NCI-H146 (cell line): ENCODE measurements at places on chromosomes 11 and 22.

GRCh38 chr11:59668188-59668949 lies 468 bp downstream of the PATL1 start:
- DNase-seq: peak; percentile 54

- no peak for DNase-seq
Observed at GRCh38 chr22:42939451-42939881, 75.5 kb downstream of the PACSIN2 start.

GRCh38 chr11:16780698-16781550 lies 42.5 kb downstream of the C11orf58 start:
- DNase-seq: no peak

GRCh38 chr11:35144136-35144741 lies 5.3 kb downstream of the CD44 start:
- DNase-seq: no peak

- DNase-seq: peak; percentile 82
Observed at GRCh38 chr11:22624742-22625447, 728 bp downstream of the FANCF start.

GRCh38 chr22:23397613-23398567 lies 182.2 kb downstream of the IGLL1 start:
- DNase-seq: no peak

DNA sequence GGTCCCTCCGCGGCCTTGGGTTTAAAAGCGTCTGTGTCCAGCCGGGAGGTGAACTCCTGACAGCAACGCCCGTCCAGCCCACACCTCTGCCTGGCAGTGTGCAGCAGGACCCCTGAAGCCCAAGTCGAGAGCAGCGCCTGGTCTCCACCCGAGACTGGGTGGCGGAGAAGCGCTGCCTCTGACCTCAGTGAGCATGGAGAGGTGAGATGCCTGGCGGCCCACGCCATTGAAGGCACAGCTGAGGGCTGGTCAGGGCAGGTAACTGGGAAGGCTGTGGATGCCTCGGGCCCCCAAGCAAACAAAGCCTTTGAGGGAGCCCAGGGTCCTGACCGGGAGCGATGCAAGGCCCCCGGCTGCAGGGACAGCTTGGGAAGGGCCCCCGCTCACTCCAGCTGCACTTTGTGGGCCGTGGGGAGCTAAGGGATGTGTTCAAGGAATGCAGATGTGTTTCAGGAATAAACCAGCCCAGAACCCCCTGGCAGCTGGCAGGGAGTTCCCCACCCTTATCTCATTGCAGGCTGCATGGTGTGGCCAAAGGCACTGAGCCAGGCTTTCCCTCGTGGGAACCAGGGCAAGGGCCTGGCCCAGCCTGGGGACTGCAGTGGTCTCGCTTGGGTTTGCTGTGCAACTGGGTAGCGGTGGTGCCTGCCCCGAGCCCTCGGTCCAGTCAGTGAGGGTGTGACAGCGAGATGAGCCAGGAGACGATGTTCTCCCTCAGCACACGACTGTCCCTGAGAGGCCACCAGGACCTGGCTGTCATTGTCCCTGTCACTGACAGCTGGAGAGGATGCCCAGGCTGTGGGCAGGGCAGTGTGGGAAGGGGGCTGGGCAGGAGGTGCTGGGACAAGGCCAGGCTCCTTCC lies 92.5 kb downstream of the WNT7B start:
- DNase-seq: no peak

DNA sequence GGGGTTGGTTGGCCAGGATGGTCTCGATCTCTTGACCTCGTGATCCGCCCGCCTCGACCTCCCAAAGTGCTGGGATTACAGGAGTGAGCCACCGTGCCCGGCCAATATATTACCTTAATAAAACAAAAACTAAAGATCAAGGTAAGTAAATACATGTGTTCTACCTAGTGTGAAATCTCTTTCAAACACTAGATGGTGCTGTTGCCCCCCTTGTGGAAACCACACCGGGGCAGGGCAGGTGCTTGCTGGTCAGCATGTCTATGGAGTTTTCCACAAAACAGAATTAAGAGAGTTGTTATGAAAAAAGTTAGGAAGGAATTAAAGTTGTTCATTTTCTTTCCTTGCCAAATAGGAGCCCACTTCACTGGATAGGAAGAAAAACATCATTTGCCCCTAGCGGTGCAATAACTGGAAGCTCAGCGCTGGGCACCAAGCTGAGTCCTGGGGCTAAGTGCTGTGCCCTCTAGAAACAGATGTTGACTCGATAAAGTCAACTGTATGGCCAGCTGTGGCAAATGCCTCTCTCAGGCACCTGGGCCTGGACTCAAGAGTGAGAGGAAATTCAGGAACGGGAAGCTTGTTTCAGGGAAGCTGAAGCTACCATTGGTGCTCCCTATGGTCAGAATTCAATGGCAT lies 6.3 kb upstream of the KCNJ5 start:
- peak; percentile 69 for DNase-seq

DNA sequence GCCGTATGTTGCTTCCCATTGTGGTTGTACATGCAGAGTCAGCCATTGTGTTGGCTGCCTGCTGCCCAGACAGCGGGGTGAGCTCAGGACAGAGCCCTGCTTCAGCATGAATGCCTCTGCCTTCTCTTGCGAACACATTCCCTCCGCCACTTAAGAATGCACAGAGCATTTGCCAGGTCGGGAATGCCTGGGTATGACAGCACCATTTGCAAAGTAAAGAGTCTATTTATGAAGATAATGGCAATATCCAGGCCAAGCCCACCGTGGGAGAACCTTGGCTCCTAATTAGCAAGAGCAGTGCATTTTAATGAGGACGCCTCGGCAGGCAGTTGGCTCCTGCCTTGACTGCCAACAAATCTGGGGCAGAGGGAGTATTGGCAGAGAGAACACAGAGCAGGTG lies 62.5 kb upstream of the SORL1 start:
- DNase-seq: peak; percentile 92

DNA sequence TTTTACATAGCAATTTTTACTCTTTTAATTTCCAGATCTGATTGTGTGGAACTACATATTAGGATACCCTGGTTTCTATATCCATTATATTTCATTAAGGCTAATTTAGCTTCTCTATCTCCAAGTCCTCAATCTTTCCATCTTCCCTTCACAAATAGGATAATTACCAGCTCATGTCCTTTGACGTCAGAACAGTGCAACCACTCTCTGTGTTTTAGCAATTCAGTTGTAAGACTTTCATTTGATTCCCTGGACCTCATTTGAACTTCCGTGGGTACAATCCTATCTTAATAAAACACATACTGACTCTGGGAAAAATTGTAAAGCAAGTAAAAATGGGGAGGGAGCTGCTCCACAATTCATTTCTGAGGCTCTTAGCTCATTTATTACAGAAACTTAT lies 52.8 kb downstream of the FAM76B start:
- no peak for DNase-seq

DNA sequence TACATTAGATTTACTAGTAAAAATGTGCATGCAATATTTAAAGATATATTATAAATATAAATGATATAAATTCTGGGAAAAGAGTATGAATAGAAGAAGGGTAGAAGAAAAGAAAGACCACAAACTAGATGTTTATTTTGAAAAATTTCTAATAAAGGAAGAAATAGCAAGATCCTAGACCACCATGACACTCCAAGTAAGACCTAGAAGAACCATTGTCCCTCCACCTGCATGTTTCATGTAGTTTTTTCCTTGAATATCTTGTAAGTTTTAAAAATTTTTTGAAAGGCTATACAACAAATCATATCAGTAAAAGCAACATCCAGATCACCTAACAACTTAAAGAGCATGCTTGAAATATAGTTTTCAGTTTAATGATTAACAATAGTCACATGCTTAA lies 46.8 kb downstream of the ARHGAP32 start:
- DNase-seq: no peak

- DNase-seq: no peak
Observed at GRCh38 chr22:43439368-43440103, 27.7 kb downstream of the MPPED1 start.

DNA sequence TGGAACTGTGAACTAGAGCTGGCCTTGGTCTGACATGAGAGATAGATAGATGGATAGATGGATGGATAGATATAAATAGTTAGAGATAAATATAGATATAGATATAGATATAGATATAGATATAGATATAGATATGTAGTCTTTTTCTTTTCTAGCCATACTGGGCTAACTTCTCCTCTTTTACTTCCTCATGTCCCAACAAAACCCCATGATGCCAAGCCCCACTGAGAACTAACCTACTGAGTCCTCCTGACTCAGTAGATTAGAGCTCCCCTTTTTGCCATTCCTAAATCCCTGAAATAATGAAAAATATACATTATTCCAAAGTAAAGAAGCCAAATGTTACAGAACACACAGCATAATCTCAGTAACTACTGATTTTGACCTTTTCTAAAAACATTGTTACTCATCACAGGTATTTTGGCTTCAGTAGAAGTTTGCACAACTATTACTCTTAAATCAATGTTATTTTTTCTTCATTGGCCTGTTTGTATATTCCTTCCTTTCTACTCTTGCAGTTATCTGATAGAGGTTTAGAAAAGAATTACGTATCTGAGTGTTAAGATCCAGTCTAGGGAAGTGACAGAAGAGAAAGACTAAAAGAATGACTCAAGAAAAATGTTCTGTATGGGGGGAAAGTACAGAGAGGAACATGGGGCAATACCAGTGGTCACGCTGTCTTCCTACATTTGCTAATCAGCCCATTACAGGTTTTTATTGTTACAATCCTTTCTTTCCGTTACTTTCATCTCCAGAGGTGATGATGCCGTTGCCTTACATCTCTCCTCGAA lies 6.0 kb upstream of the OR10D3 start:
- no peak for DNase-seq

- DNase-seq: no peak
Observed at GRCh38 chr22:37197451-37198257, 9.6 kb upstream of the C1QTNF6 start.

- DNase-seq: no peak
Observed at GRCh38 chr22:39530692-39531331, 1.7 kb downstream of the RPS19BP1 start.

- DNase-seq: no peak
Observed at GRCh38 chr11:4695442-4695841, 2.2 kb downstream of the OR51E2 start.

DNA sequence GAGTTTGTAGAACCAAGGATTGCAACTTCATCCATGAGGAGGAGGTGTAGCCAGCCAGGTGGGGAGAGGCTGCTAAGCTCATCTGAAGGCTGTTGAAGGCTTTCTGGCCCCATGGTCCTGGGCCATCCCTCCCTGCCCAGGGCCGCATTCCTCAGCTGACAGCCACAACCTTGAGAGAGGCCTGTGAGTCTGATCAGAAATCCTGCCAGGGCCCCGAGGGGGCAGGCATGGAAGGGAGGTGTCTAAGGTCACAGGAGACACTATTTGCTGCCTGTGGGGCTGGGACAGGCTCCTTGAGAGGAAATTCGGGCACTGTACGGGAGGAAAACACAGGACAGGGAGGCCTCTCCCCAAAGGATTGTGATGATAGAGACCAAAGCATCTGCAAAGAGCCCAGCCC lies 88.1 kb upstream of the IGLL5 start:
- no peak for DNase-seq

DNA sequence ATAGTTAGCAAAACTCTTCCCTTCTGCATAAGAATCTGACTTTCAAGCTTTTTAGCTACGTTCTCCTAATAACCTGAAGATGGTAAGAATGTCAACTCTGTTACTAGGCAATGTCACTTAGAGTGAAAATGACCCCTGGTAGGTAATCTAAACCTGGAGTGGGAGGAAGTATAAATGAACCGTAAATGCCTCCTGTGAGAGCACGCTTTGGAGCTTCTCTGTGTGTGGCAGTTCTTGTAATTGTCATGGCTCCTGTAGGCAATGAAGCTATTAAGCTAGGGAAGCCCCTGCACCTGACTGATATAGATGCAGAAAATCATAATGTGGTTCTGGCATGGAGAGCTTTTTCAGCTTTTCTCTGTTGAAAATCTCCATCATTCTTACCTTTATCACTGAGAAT lies 29.4 kb downstream of the CALCA start:
- DNase-seq: no peak

- no peak for DNase-seq
Observed at GRCh38 chr11:78325274-78325781, 92.3 kb downstream of the GAB2 start.

DNA sequence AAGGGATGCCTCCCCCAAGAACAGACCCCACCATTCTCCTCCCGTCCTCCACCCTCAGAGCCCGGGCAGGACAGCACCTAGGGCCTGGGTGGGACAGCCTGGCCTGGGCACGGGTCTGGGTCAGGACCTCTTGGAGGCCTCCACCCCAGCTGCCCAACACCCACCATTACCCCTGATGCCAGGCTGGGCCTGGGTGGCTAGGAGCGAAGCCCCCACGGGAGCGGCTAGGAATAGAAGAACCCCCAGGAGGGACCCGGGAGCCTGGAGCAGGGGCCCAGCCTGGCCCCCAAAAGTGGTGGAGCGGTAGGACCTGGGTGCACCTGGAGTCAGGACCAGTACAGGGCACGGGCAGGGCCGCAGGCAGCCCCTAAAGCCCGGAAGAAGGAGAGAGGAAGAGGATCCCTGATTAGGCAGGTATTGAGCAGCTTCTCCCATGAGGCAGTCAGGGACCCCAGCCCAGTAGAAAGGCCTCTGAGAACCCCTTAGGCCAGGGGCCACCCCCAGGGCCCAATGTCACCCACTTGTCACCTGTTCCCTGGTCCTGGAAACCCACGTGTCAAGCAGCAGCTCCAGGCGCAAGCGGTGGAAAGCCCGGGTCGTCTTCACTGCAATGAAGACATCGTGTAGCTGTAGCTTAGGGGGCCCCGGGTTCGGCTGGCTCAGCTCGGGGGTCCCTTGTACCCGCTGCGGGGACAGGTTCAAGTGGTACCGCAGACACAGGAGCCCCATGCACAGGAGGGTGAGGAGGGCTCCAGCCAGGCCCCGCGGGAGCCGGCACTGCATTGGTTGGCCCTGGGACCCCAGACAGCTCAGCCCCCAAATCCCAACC lies 575 bp downstream of the MFNG start:
- no peak for DNase-seq

GRCh38 chr11:119742263-119742861 lies 13.4 kb upstream of the NECTIN1 start:
- no peak for DNase-seq

- DNase-seq: no peak
Observed at GRCh38 chr11:44057340-44057739, 8.7 kb upstream of the ACCS start.

GRCh38 chr22:42869463-42869862 lies 12.4 kb upstream of the ARFGAP3 start:
- DNase-seq: no peak

GRCh38 chr22:43851979-43852307 lies 10.4 kb downstream of the SULT4A1 start:
- DNase-seq: no peak

- DNase-seq: no peak
Observed at GRCh38 chr22:45978275-45978713, 1.3 kb upstream of the WNT7B start.

GRCh38 chr11:132205006-132205405 lies 834.6 kb downstream of the NTM start:
- no peak for DNase-seq
